ENCODE measurements at places on chromosomes 1 and 21.

DNA sequence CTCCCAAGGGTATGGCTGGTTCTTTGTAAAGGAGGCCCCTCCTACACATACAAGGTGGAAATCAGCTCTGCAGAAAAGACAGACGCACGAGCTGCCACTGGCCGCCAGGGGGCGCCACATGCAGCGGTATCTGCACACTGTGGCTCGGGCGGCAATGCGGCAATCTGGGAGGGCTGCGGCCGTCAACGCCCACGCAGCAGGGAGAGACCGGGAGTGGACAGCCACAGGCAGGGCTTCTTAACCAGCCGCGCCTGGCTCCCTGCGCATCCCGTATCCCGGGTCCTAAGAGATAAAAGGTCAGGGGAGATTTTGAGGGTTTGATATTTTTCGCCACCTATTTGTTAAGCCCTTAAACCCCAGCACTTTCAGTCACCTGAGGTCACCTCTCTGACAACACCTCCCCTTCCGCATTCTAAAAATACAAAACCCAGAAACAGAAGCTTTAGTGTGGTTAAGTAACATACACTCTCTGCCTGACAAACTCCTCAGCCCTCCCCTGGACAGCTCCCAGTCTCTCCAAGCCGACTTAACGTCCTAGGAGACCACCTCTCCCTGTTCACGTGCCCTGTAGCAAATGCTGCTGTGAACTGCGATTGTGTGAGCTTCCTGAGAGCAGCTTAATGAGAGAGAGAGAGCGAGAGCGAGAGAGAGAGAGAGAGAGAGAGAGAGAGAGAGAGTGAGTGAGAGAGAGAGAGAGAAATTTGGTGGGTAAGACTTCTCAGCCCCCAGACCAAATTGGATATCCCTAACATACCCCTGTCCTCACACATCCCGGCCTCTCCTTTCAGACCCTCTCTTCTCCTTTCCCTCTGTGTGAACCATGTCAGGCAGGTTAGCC, 13.5 kb upstream of the KCNA2 start:
- DNase-seq: peak; percentile 54

GRCh38 chr21:46215436-46216131, 13.0 kb downstream of the LSS start:
- DNase-seq: no peak

DNA sequence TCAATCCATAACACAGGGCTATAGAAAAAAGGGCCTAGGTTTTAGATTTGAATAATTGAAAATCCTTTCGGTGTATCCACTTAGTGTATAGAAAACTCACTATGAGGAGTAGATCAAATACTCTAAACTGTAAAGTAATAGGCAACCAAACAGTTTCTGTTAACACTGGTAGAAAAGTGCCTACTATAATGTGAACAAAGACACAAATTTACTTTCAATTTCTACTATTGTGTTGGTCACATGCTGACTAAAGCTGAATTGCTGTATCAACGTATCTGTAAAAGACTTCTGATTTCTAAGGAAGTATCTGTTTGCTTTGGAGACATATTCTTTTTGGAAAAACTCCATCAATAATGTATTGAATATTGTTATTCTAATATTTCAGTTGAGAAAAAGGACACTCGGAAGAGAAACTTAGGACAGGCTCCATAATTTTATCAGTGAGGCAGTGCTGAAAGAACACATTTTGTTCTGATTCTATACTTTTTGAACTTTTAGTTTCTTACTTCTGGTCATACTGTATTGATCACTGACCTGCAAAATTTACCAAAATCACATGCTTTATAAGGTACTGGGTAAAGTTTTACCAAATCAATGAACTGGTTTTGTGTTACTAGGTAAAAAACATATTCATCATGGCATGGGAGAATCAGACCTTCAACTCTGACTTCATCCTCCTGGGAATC, at the start of gene OR2M5:
Gene OR2M5 (plus strand): TSS at position 636 of the 686 bp plus-strand sequence. CDS start 0 bp downstream, at position 636.
- no peak for DNase-seq

GRCh38 chr21:46193829-46194373, 9.6 kb upstream of the SPATC1L start:
- DNase-seq: no peak

DNA sequence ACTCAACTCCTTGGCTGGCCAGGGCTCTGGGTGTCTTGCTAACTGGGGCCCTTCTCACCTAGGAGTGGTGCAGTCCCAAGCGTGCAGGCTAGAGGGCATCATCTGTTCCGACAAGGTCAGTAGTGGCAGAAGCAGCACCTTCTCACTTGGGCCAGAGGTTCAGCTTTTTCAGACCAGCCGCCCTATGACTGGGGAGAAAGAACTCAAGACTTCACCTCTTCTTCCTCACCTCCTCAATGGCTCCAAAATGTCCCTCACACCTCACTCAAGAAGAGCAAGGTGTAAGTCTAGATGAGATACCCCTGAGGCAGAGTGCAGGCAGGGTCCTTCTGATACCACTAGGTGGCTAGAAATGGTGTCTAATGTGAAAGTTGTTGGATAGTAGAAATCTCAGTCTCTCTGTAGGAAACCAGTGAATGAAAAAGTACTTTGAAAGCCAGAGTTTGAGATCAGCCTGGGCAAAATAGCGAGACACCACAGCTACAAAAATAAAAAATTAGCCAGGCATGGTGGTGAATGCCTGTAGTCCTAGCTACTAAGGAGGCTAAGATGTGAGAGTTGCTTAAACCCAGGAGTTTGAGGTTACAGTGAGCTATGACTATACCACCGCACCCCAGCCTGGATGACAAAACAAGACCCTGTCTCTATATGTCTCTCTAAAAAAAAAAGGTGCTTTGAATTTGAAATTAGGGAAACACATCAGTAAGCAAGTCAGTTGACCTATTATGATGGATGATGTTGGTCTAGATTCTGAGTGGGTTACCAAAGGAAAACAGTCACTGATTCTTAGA, 8.6 kb upstream of the IL20 start:
- DNase-seq: peak; percentile 5

Measured in HepG2 (cell line).